Activated CD8-positive, alpha-beta memory T cell treated with anti-CD3 and anti-CD28 coated beads for 36 hours (primary cell): ENCODE measurements at places on chromosomes 3 and 15. TPM values are rescaled to one million over a fixed set of nuclear protein-coding genes. Genes with fewer than 3 reads are reported as not detected.

Gene TJP1
- not detected for total RNA-seq

Gene PLA2G4F
- not detected for total RNA-seq

Gene SLC25A36
- 54.3 TPM for total RNA-seq

Gene CLDN1
- 0.13 TPM for total RNA-seq

Gene ZNF860
- total RNA-seq = 0.13 TPM

Gene NR2E3
- not detected for total RNA-seq

Gene ST8SIA2
- not detected for total RNA-seq

Gene TNIK
- 15.4 TPM for total RNA-seq

Gene GOLGA8J
- not detected for total RNA-seq

Gene FBXL22
- 0.95 TPM for total RNA-seq

Gene PPM1L
- total RNA-seq = 3.2 TPM

Gene TTC21A
- 1.2 TPM for total RNA-seq
